AG10803 (cell line): ENCODE measurements at places on chromosomes 3 and 15.
A peak's percentile ranks its signal among the peaks of the same experiment; 100 is the strongest.

- DNase-seq, result peak; percentile 62
Measured at GRCh38 chr15:32819448-32819847, 101.6 kb downstream of the GREM1 start.

DNA sequence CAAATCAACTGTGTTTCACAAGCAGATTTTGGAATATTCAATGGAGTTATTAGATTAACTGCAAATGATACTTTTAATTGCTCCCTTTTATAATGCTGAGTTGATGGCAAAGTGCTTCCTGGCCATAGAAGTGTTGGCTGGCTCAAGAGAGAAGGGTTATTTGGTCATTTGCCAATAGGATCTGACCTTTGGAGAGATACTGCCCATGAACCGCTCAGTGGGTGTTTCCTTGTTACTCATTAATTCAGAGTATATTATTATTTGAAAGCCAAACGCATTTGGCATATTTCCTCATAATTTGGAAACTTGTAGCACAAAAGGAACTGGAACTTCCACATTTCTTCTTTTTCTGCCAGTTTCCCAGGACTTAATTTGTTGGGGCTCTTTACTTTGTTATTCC is 234.7 kb downstream of the CDIN1 start:
- no peak for DNase-seq

- DNase-seq, result no peak
Measured at GRCh38 chr3:193051314-193051713, 133.7 kb upstream of the MB21D2 start.

- no peak for DNase-seq
Measured at GRCh38 chr3:80556763-80557162, 789.0 kb upstream of the ROBO1 start.

DNA sequence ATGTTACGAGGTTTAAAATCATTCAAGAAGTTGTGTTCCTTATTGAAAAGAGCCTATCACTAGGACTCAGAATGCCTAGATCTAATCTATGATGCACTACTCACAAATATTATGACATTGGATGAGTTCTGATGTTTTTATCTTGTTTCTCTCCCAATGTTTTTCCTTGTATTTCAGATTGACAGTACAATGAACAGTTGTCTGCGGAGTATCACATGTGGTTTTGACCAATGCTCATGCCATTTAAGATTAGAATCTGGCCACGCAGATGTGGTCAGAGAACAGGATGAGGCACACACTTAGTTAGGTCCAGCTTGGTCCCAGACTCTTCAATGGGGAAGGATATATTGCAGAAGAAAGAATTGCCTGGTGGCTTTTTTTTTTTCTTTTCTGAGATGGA is 25.6 kb upstream of the CCDC50 start:
- no peak for DNase-seq
